ENCODE measurements at places on chromosomes 16 and 17.
A peak's percentile ranks its signal among the peaks of the same experiment; 100 is the strongest.

GRCh38 chr16:11685844-11686618 lies 17.8 kb downstream of the SNN start:
- H3K4me3 ChIP-seq: no peak overlapping the region
- no peak overlapping the region for H3K27ac ChIP-seq
- peaks cover 46% of the 10 kb centered on the region for H3K36me3 ChIP-seq
- H3K4me1 ChIP-seq: peaks cover 2% of the 10 kb centered on the region
- H3K27me3 ChIP-seq: no peaks in the 10 kb centered on the region

DNA sequence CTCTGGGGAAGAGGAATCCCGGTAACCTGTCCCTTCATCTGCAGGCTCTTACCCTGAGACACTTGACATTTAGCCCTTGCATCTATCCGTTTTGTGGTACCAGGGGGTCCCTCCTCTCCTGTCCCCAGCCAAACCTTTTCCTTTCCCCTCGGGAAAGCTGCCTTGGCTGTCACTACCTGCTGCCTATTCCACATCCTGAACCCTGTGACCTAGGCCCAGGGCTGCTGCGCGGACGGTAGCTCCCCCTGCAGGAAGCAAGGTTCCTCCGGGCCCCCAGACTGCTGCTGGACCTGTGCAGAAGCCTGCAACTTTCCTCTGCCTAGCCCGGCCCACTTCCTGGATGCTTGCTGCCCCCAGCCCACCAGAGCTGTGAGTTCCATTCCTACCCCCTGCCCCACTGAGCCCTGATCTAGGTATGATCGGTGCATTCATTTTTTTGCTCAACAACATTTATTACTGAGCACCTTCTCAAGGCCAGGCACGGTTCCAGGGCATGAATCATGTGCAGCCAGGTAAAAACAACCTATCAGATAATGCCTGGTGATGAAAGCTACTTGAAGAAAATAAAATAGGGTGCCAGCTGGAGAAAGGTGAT lies 10.5 kb upstream of the ALDOA start:
- DNase-seq: no peak
- H3K4me1 ChIP-seq: peaks cover 18% of the 10 kb centered on the region
- H3K27ac ChIP-seq: no peak overlapping the region

DNA sequence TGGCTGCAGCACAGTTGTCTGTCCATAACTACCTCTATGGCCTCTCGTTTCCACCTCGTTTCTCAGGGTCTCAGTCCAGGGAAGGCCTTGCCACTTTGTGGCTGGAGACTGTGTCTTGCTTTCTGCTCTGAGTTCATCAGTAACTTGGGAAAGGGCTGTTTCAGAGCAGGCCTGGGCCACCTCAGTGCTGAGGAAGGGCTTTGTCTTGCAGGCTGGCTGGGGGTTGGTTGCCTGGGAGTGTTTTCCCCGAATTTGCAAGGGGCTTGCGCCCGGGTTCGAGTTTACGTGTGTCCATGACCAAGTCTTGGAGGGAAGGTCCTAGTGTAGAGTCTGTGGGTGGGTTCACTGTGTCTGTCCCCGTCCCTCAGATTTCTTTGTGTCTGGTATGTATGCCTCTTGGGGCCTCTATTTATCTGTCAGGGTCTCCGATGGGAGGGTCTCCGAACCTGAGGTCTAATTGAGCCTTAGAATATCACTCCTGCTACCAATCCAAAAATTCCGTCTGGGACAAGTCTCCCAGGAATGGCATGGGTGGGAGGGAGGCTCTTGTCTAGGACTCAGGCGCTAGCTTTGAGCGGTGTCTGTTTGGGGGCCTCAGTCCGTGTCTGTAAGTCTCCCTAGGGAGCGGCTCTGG lies 594 bp upstream of the TGFB1I1 start:
- peak overlapping the region; percentile 86 for H3K27ac ChIP-seq
- peak overlapping the region; percentile 65 for H3K4me3 ChIP-seq
- DNase-seq: no peak
- H3K36me3 ChIP-seq: peaks cover 10% of the 10 kb centered on the region
- H3K27me3 ChIP-seq: peaks cover 34% of the 10 kb centered on the region

DNA sequence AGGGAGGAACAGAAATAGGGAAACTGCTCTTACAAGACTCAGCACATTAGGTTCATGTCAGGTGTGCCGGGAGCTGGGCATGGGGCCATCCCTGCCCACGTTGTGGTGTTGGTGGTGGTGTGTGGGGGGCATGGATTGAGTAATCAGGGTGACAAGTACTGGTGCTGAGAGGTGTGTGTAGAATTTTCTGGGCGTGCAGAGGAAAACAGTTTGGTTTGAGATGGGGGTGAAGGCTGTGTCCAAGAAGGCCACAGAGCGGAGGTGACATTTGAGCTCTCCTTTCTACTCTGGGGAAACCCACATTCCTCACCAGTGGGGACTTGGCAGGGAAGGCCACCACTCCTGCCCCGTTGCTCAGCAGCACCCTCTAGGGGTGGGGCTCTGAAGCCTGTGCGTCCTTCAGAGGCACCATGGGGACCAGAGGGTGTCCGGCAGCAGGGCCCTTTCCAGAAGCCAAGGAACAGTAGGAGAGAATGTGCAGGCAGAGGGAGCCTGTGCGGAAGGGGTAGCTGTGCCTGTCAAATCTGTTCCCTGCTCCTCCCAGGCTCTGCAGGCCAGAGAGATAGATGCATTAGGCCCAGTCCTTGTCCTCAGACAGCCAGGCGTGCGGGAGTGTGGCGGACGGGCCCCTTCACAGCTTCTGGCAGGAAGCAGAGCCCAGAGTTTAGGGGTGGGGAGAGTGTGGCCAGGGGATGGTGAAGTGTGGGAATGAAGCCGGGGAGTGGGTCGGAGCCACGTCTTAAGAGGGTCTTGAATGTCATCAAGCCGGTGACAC lies 48.7 kb upstream of the GSE1 start:
- peak overlapping the region; percentile 40 for H3K27ac ChIP-seq
- no peaks in the 10 kb centered on the region for H3K27me3 ChIP-seq
- H3K36me3 ChIP-seq: no peaks in the 10 kb centered on the region
- no peak for DNase-seq

- no peak for DNase-seq
- no peaks in the 10 kb centered on the region for H3K4me1 ChIP-seq
- no peak overlapping the region for H3K27ac ChIP-seq
- peaks cover 21% of the 10 kb centered on the region for H3K27me3 ChIP-seq
Observed at GRCh38 chr16:24396350-24397271, 140.5 kb downstream of the CACNG3 start.

GRCh38 chr16:8727131-8727806 lies 52.9 kb downstream of the ABAT start:
- no peak overlapping the region for H3K27ac ChIP-seq
- H3K4me1 ChIP-seq: peaks cover 2% of the 10 kb centered on the region
- H3K4me3 ChIP-seq: no peak overlapping the region

GRCh38 chr16:26530584-26531289 lies 536.0 kb upstream of the C16orf82 start:
- H3K4me1 ChIP-seq: no peaks in the 10 kb centered on the region
- H3K27ac ChIP-seq: no peak overlapping the region
- H3K27me3 ChIP-seq: peaks cover 1% of the 10 kb centered on the region
- no peak overlapping the region for H3K4me3 ChIP-seq
- no peak for DNase-seq

- peak overlapping the region; percentile 96 for H3K27ac ChIP-seq
- peaks cover 17% of the 10 kb centered on the region for H3K36me3 ChIP-seq
- peak; percentile 42 for DNase-seq
Observed at GRCh38 chr16:71883168-71883848, 674 bp downstream of the ZNF821 start.

GRCh38 chr17:38750312-38751121 lies 2.0 kb upstream of the PSMB3 start:
- no peaks in the 10 kb centered on the region for H3K36me3 ChIP-seq
- H3K4me1 ChIP-seq: peaks cover 45% of the 10 kb centered on the region
- peak overlapping the region; percentile 90 for H3K27ac ChIP-seq
- H3K27me3 ChIP-seq: no peaks in the 10 kb centered on the region
